ENCODE measurements at places on chromosomes 6 and 20.

- DNase-seq: no peak
Observed at GRCh38 chr6:164243949-164244348, 829.4 kb downstream of the QKI start.

- no peak for DNase-seq
Observed at GRCh38 chr20:5080384-5080877, 39.3 kb downstream of the PCNA start.

- peak; percentile 95 for DNase-seq
Observed at GRCh38 chr6:15491255-15491985, 171.4 kb downstream of the DTNBP1 start.

GRCh38 chr6:227074-227782 lies 65.1 kb upstream of the DUSP22 start:
- peak; percentile 32 for DNase-seq

DNA sequence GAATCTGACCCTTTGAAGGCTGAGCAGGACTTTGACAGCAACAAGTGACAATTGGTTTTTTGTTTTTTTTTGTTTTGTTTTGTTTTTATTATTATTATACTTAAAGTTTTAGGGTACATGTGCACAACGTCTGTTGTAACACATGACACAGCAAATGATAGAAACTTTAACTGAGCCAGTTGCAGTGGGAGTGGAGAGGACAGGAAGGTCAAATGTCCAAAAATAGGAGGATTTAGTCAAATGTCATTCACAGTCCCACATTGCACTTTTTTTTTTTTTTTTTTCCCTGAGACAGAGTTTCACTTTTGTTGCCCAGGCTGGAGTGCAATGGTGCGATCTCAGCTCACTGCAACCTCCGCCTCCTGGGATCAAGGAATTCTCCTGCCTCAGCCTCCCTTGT lies 223.0 kb downstream of the HIVEP2 start:
- DNase-seq: no peak

- DNase-seq: no peak
Observed at GRCh38 chr20:43563429-43563828, 4.6 kb downstream of the SGK2 start.

DNA sequence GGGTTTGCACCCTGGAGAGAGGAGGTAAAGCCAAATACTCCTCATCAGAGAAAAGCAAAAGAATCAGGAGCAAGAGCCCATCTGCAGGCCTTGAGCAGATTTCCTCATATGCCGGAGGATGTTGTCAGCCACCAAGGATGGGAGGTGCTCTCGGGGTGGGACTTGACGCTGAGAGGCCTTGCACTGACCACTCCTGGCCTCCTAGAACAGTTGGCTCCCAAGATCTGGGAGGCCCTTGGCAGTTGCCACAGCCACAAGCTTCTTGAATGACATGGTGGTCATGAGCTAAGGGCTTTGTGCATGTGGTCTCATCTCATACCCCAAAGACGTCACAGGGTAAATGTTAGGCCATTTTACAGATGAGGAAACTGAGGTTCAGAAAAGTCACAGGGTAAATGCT lies 75.2 kb upstream of the PMEPA1 start:
- DNase-seq: no peak

GRCh38 chr6:112188906-112189305 lies 65.5 kb downstream of the LAMA4 start:
- DNase-seq: no peak

- DNase-seq: no peak
Observed at GRCh38 chr6:120147071-120147871, 797.7 kb upstream of the MAN1A1 start.

DNA sequence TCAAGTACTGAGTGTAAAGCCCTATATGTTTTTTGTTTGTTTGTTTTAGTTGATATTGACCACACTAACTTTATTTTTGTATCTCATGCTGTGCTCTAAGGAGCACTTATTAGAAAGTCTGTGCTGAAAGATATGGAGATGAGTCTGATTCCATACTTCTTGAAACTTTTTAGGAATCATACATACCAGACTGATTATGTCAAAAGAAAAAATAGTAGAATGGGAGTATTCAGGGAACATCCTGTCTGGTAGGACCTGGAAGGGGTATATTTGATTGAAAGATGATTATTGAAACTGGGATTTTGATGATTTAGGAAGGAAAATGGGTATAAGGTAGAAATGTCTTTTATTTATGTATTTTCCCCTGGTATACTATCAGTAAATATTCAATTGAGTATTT lies 111.4 kb downstream of the QKI start:
- DNase-seq: no peak

DNA sequence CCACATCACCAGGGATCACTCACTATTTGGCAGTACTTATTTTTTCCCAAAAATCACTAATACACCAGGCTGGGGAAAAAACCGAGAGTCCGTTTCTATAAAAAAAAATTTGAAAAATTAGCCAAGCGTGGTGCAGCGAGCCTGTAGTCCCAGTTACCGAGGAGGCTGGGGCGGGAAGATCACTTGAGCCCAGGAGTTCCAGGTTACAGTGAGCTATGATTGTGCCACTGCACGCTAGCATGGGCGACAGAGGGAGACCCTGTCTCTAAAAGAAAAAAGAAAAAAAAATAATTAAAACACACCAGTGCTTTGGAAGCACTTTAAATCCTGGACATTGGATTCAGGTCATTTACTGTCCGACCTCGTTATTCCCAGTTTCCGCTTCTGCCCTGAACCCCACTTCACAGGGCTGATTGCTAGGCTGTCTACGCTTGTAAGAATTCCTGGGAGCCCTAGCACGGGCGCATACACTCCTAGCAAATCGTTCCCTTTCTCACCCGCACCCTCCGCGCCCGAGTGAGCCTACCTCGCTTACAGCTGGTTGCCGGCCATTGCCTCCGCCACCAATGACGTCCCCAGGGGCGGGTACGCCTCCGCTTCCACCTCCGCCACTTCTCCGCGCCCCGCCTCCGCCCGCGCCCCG lies at the start of gene TPMT:
TSS of gene TPMT (minus strand) at position 571 of the 643 bp plus-strand sequence. CDS start 5,950 bp downstream, outside the sequence.
- no peak for DNase-seq

DNA sequence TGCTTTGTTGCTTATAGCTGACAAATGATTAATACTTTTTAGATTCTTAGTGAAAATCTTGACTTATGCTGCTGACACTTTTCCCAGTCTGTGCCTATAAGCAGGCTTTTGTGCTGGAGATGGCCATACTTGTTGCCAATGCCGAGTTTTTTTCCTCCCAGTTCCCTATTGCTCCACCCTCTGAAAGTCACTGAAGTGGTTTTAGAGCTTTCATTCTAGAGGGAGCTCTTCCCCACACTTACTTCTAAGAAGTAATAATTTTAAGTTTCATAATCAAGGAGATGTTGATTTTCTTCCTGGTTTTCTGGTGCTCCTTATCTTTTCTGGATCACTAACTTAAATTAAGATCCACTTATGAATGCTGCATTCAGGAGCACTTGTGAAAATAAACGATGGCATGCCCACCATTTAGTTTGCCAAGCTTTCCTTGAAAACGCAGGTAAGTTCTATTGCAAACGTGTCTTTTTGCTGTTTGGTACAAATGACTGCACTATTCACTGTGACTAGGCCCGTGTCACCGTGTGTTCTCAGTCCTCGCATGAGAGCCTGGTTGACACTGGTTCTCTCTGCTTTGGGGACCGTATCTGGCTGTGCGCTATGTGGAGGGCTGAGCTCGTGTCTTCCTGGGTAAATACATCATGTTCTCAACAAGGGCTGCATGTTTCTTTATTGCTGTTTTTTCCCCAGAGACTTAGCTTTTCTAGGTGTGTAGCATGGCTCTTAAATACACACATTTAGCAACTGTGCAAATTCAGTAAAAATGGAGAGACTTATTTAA lies 50.2 kb downstream of the GFRA4 start:
- no peak for DNase-seq

DNA sequence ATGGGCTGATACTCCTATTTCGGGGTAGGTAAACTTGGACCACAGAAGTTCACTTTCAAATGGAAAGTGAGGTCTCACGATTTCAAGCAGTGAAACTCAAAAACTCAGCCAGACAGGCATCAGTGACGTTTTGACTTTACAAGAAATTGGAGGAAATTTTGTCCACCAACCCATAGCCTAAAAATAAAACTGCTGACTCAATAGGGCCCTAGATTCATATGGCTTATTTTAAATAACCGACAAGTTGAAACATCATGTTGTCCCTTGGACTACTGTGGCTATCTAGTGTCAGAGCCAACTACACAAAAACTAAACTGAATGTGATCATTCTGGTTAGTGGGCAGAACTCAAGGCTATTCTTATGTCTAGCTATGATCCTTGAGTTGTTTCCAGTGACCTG lies 486.3 kb downstream of the GRIK2 start:
- no peak for DNase-seq

DNA sequence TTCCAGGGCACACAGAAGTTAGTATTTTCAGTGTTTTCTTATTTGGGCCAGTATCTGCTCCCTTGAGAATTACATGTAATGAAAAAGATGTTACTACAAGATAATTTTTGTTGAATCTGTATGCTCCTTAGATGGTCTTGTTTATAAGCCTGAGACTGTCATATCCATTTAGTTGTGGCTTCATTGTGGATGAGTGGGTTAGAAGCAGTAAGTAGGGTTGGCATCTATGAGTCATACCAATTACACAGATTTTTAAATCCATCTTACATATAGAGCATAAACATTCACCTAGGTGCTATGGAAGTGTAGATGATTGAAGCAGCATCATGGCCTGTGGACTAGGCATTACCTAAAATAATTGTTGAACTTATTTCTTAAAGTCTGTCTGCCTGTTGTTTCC lies 13.5 kb upstream of the BAG2 start:
- no peak for DNase-seq

GRCh38 chr6:107991061-107991460 lies 33.1 kb upstream of the SEC63 start:
- DNase-seq: no peak

DNA sequence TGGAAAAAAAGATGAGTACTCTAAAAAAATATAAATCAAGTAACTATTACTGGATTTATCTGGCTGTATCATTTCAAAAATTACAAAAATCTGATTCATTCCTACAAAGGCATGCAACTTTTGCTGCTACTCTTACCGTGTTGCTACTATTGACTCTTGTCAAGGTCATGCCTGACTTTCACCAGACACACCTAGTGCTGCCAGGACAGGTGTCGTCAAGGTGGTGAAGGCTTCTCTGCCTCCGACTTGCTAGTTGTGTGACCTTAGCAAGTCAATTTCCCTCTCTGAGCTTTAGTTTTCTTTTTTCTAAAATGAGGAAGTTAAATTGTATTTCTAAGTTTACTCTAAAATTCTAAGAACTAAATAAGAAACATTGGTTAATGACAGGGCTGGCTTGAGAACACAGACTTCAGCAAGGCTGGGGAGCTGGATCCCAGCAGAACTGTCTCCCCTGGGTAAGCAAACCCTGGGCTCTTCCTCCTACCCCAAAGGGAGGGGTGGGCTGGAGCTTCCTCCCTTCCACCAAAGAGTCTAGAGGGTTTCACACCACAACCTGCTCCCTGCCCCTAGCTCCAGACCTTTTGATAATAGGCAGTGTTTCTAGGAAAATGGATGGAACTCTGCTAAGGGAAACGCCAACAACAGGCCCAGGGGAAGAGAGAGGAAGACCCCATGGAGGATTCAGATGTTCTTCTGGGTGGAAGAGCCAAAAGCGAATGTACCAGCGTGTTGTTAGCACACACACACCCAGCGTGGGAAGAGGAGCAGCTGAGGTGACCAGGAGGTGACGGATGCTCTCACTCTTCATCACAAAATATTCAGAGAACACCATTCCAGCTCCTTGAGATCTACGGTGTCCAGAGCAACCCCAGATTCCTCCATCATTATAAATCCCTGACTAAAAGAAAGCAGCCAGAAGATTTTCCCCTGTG lies 47.9 kb upstream of the CITED2 start:
- DNase-seq: no peak

DNA sequence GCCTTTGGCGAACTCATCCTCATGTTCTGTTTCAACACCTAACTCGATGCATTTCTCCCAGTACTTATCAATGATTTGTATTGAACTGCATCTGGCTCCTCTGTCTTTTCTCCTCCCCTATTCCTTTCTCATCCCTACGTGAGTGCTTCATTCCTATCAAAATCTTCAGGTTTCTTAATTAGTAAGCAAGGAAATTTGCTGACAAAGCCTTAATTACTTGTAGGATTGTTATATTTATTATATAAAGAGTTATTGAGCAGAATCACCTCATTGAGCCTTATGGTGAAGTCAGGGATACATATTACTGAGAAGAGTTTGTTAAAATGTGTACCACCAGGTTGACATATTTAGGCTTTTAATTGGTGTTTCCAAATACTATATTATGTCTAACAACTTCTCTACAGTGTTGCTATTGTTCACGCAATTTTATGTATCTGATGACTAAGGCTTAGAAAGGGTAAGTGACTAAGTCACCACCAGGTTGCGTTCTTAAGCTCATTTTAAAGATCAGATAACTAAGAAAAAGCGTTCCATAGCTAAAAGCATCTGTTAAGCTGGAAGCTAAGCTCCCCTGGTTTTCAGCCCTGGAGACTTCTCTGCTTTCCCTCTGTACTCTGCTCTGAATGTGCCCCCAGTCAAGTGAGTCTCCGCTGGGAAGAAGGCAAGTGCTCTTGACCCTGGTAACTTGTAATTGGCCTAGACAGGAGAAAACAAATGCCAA lies 18.9 kb downstream of the SCGN start:
- DNase-seq: no peak

DNA sequence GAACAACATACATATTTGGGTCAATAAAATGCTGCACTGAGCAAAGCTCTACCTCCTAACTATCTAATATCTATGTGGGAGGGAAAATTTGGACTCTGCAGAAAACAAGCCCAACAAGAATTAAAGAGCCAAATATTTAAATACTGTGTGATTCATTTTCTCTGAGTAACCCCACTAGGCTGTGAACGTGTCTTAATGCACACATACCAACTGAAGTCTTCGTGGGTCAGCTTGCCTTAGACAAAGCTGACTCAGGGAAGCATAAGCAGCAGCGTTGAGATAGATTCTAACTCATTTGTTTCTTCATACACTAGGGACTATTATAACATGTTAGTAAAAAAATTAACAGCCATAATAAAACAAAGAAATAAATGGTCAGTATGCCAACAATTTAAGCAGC lies 114.3 kb downstream of the GJA1 start:
- DNase-seq: no peak

DNA sequence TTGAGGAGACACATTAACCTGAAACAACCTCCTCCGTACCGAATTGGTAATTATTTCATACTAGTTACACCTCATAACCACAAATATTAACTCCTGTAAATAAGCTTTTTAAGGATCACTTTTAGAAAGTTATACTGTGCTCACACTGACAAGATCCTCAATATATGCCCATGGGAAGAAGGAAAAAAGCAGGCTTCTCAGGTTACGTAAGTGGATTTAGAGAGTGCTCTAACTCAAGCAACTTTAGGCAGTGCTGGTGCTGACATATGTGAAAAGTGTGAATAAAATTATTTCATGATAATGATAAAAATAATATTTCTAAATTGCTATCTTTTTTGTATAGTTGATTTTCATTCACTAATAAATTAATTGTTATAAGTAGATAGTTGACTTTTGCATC lies 76.1 kb downstream of the PRKN start:
- DNase-seq: no peak

GRCh38 chr6:13216236-13217014 lies 111.9 kb downstream of the TBC1D7 start:
- no peak for DNase-seq

GRCh38 chr6:152094992-152095592 lies 287.6 kb downstream of the ESR1 start:
- DNase-seq: no peak

GRCh38 chr6:105804000-105804399 lies 282.1 kb upstream of the PRDM1 start:
- DNase-seq: no peak

- DNase-seq: no peak
Observed at GRCh38 chr6:37954791-37955190, 135.3 kb downstream of the ZFAND3 start.

GRCh38 chr6:15616261-15616660 lies 46.6 kb downstream of the DTNBP1 start:
- DNase-seq: no peak

GRCh38 chr6:108417027-108417426 lies 122.2 kb downstream of the AFG1L start:
- DNase-seq: no peak

Data from posterior cingulate gyrus (tissue), 11 donors.